ENCODE measurements at places on chromosomes 4 and X. TPM values are rescaled to one million over a fixed set of nuclear protein-coding genes. Genes with fewer than 3 reads are reported as not detected.

GRCh38 chr4:86283371-86283770 is 76.5 kb downstream of the MAPK10 start:
- no peak for DNase-seq

DNA sequence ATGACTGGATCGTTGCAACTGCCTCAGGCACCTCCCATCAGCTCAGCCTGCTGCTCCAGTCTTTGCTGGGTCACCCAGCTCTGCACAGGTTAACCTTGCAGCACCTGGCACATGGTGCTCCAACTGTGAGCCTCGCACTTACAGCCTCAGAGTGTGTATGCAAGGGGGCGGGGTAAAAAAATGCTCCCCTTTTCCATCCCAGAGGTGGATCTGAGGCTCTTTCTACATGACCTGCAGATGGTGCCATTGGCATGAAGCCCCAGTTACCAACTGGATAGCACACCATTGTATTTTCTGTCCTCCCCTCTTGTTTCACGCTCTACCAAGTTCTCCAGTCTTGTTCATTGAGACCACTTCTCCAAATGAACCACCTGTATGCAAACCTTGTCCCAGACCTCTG is 46.2 kb upstream of the TRPC3 start:
- DNase-seq: no peak

DNA sequence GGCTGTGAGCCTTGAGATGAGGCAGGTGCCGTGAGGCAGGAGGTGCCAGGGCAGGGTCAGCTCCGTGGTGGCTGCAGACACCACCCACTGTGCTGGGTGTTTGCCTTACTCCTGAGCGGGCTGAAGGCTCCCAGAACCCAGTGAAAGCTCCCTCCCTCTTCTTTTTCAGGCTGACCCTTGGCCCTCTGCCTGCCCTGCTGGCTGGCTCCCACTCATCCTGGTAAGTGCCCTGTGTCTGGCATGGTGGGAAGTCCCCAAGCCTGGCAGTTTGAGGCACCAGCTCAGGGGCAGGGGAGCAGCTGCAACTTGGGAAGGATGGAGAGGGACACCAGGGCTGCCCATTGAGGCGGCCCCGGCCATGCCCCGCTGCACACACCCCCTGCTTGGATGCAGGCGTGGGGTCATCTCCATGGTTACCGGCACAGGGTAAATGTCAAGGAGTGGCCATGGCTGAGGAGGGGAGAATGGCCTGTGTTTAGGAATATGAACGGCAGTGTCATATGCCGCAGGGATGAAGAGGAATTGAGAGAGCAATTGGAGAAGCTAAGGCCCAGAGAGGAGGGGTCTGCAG is 16.8 kb downstream of the SH3BP2 start:
- no peak for DNase-seq

- no peak for DNase-seq
These were observed 952.3 kb downstream of the RPA4 start for GRCh38 chrX:97835969-97836368.

The BEX5 gene
- 12.4 TPM for total RNA-seq

GRCh38 chrX:82412858-82413257 is 1095.2 kb upstream of the POU3F4 start:
- no peak for DNase-seq

The PPA2 gene
- total RNA-seq: 44.2 TPM

DNA sequence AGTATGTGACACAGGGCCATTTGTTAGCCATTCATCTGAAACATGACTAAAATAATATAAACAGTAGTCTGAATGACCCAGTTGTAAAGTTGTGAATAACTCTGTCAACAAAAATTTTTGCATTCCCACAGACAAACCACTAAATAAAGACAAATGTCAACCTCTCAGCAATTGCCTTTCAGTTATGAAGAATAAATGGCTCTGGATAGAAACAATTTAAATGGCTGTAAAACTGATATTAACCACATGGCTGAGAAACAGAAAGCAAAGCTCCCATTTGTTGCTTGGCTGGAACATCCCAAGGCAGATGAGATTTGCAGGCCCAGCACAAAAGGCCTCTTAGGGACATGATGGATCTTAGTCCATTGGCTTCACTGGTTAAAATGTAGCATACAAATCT is 296.3 kb downstream of the GALNTL6 start:
- no peak for DNase-seq

DNA sequence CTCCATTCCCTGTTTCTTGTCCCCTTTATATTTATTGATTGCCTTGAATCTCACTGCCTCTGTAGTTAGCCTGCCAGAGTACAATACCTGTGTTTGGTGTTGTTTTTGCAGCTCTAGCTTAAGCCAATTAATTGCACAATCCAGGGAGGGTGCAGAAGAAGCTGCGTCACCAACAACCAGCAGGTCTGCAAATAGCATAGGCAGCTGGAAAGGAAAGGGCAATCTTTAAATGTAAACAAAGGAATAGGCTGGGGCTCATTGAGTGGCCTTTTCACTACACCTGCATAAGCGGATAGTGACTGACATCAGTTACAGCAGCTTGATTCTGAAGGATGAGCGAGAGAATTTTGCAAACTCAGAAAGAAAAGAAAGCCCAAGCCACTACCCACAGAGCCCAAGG is 106.8 kb upstream of the RAI2 start:
- no peak for DNase-seq

DNA sequence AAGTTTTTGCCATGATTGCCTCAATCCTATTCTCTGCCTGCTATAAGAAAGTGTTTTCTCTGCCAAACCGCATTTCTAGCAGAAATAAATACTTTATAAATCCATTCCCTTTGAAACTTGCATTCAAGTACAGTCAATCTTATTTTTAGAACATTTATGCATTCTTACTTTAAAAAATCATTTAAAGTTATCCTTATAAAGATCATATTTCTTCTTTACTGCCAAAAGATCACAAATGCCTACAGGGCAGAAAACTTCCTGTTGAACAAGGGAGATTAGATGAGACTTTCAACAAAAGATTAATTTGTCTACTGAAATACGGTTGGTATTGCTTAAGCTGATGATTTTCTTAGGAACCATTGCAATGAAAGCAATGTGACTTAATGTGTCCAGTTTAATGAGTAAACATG is 207.2 kb upstream of the SLIT2 start:
- DNase-seq: no peak

DNA sequence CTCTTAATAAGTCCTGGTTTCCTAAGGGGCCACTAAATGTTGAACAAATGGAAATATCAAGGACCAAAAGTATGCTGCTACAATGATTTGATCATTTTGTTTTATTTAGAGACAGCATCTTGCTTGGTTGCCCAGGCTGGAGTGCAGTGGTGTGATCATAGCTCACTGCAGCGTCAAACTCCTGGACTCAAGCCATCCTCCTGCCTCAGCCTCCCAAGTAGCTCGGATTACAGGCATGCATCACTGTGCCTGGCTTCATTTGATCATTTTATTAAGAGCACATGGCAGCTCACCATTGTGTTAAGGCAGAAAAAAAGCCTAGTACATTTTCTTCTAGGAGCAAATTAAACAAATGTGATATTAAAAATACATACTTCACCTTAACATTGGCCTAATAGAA is 52.7 kb downstream of the DCLK2 start:
- DNase-seq: no peak

The ACE2 gene
- not detected for total RNA-seq

GRCh38 chr4:129362691-129363274 is 266.8 kb downstream of the C4orf33 start:
- peak; percentile 0 for DNase-seq

The XAGE1B gene
- not detected for total RNA-seq

GRCh38 chrX:259692-260355 is 21.4 kb upstream of the PLCXD1 start:
- no peak for DNase-seq

DNA sequence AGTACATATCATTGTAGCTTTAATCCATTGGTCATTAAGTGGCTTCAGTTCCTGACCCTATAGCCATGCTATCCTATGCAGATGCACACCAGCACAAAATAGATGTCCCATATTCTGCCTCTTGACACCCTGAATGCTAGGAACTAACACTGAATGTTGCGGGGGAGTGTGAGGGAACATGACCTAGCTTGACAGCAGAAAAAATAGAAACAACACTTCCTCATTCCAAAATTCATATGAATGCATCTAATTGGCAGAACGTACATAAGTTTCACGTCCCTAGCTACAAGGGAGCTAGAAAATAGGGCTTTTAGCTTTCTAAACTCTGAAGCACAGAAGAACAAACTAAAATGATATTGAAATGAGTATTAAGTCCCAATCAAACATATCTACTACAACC is 14.4 kb upstream of the DCAF8L1 start:
- no peak for DNase-seq
